ENCODE measurements at places on chromosomes 4 and X. TPM values are rescaled to one million over a fixed set of nuclear protein-coding genes. Genes with fewer than 3 reads are reported as not detected.
A peak's percentile ranks its signal among the peaks of the same experiment; 100 is the strongest.

DNA sequence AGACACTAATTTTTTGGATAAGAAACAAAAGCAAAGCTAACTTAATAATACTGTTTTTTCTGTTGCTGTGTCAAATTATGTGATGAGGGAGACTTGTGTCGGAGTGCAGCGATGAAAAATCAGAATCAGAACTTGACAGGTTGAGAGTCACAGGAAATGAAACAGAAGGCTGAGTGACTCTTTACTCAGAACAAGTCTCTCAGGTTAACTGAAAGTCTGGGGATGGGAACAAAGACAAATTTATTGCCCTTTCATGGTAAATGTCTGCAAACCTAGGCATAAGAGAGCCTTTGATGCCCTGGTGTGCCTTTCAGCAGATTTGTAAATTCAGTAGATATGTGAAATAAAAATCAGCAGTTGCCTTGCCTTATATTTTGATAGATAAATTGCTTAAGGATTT lies 96.0 kb downstream of the ADGRL3 start:
- no peak overlapping the region for H3K27ac ChIP-seq
- no peak for DNase-seq
- H3K36me3 ChIP-seq: no peaks in the 10 kb centered on the region
- no peaks in the 10 kb centered on the region for H3K27me3 ChIP-seq

GRCh38 chr4:1363513-1363912 lies 16.5 kb downstream of the UVSSA start:
- H3K27ac ChIP-seq: no peak overlapping the region
- H3K4me3 ChIP-seq: no peak overlapping the region
- no peaks in the 10 kb centered on the region for H3K27me3 ChIP-seq
- H3K36me3 ChIP-seq: peaks cover 27% of the 10 kb centered on the region
- no peak for DNase-seq

GRCh38 chr4:73741750-73742489 lies 1.6 kb downstream of the CXCL8 start:
- no peaks in the 10 kb centered on the region for H3K36me3 ChIP-seq
- peaks cover 7% of the 10 kb centered on the region for H3K4me1 ChIP-seq
- no peak for DNase-seq
- H3K4me3 ChIP-seq: no peak overlapping the region

DNA sequence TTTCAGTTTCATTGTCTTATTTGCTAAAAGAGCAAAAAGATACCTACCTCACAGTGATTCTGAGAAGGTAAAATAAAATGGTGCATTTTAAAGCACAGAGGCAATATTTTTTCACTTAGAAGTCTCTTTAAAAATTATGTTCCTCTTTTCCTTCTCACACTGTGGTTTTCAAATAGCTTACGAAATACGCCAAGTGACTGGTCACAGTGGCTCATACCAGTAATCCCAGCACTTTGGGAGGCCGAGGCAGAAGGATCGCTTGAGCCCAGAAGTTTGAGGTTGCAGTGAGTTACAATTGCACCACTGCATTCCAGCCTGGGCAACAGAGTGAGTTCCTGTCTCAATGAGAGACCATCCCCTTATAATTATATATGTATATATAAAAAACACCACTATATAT lies 372.6 kb downstream of the FBXO8 start:
- no peak overlapping the region for H3K4me3 ChIP-seq
- H3K27ac ChIP-seq: no peak overlapping the region
- no peaks in the 10 kb centered on the region for H3K27me3 ChIP-seq
- peaks cover 4% of the 10 kb centered on the region for H3K4me1 ChIP-seq
- DNase-seq: no peak
- H3K36me3 ChIP-seq: no peaks in the 10 kb centered on the region

DNA sequence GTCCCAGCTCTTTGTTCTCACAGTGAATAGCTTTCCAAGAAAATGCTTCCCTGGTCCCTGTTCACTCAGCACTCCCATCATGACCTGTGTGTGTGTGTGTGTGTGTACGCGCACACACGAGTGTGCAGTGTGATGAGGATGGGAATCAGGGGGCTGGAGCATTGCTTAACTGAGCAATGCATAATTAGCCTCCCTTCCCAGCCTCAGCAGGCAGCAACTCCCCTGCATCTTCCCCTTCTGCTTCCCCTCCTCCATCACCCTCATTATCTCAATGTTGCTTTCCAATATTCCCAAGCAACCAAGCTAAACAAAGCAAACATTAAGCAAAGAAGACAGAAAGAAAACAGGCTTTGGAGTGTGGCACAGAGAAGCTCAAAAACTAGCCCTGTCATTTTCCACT lies 137.0 kb downstream of the RBM47 start:
- no peaks in the 10 kb centered on the region for H3K36me3 ChIP-seq
- H3K4me3 ChIP-seq: no peak overlapping the region
- no peak overlapping the region for H3K27ac ChIP-seq
- DNase-seq: no peak
- no peaks in the 10 kb centered on the region for H3K27me3 ChIP-seq

- DNase-seq: no peak
- no peaks in the 10 kb centered on the region for H3K4me1 ChIP-seq
- no peak overlapping the region for H3K27ac ChIP-seq
- no peaks in the 10 kb centered on the region for H3K27me3 ChIP-seq
Measured at GRCh38 chr4:186810613-186811150, 87.0 kb upstream of the FAT1 start.

DNA sequence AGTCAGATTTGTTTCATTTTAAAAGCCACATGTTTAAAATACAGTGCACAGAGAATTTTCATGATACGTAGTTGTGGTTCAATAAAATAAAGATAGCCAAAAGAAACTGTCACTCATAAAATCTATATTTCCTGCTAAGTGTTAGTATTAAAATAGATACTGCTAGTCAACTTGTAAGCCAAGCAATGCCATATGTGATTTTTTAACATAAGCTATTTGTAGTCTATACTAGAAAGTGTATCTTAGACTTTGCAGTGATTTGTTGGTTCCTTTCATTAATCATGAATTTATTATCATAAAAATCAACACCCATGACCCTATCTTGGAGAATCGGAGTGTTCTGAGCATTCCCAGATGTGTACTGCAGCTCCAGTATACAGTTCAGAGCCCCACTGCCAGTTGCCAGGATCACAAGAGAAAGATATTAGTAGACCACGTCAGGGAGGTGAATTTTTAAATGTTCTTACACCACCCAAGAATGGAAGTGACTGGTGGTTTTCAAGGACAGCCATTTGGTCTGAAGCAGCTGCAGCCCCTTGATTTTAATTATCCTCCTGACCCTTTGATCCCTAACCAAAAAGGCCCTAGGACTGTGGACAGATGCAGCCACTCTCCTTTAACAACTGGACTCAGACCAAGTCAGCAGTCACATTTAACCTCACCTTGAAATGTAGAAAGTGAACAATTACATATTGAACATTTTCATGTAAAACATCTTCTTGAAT lies 163.1 kb downstream of the PALLD start:
- H3K4me1 ChIP-seq: peaks cover 14% of the 10 kb centered on the region
- H3K36me3 ChIP-seq: no peaks in the 10 kb centered on the region
- no peak for DNase-seq
- H3K27ac ChIP-seq: no peak overlapping the region

DNA sequence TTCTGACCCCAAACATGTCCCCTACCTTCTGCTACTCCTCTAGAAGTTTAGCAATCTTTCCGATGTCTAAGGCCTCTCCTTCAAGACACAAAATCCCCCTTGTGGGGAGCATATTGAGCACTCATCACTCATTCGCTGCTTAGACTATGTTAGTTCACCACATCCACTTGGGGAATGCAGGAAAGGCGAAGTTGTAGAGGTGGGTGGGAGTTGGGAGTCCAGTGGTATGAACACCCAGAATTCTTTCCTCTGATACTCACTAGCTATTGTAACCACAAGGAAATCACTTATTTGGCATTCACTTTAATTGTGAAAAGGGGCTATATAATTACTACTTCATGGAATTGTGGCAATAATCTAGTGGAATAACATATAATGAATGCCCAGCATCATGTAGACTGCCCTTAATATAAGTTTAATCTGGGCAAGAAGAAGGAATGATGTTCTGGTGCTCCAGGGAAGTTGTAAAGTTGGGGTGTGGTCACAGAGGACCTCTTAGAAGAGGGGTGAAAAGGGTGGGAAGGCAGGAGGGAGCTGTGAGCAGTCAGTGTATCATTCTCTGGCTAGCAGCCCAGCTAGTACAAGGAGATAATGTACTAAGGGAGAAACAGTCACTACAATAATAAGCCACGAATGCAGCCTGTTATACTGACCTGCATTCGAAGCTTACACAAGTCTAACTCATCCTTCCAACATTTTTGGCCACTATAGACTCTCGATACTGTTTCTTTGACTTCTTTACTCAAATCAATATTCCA lies 468.2 kb upstream of the DIPK2B start:
- no peaks in the 10 kb centered on the region for H3K36me3 ChIP-seq
- DNase-seq: no peak
- H3K27me3 ChIP-seq: no peaks in the 10 kb centered on the region
- H3K4me3 ChIP-seq: no peak overlapping the region
- no peak overlapping the region for H3K27ac ChIP-seq
- no peaks in the 10 kb centered on the region for H3K4me1 ChIP-seq

DNA sequence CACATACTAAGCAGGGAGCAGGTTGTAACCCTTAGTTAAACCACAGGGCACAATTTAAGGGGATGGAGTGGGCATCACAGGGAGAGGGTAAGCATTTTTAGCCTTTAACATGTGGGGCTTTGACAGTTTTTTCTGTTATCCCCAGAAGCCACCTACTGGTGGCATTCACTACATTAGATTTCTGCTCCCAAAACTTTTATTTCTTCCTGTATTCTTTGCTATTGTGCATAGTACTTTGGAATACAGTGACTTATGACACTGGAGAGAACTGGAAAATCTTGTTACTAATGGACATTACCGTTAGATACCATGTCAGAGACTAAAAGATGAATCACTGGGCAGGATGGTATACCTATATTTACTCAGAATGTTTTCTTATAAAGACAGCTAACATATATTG lies 7.3 kb downstream of the TRIM75 start:
- no peak overlapping the region for H3K27ac ChIP-seq
- no peak overlapping the region for H3K4me3 ChIP-seq
- DNase-seq: peak; percentile 47
- no peaks in the 10 kb centered on the region for H3K36me3 ChIP-seq
- no peaks in the 10 kb centered on the region for H3K27me3 ChIP-seq

The PHEX gene
- 0.66 TPM for total RNA-seq

The CT45A2 gene
- total RNA-seq: not detected

The TKTL1 gene
- total RNA-seq: not detected

The CT45A1 gene
- total RNA-seq: not detected

The LRCH2 gene
- 9.8 TPM for total RNA-seq

The POU3F4 gene
- not detected for total RNA-seq

Measured in esophagus muscularis mucosa (tissue), 4 donors.